ENCODE measurements at places on chromosomes 12 and 14. TPM values are rescaled to one million over a fixed set of nuclear protein-coding genes. Genes with fewer than 3 reads are reported as not detected.

GRCh38 chr12:27818401-27818918, 38.4 kb upstream of the MANSC4 start:
- DNase-seq, result no peak

CLEC9A gene
- total RNA-seq, result not detected

GRCh38 chr14:58738876-58739275, 101.1 kb downstream of the DACT1 start:
- no peak for DNase-seq

GRCh38 chr12:44616402-44616801, 259.7 kb downstream of the NELL2 start:
- no peak for DNase-seq
